Activated CD8-positive, alpha-beta memory T cell treated with anti-CD3 and anti-CD28 coated beads, Interleukin-2, amount 50 U/mL, for 4 hours (primary cell): ENCODE measurements at places on chromosomes 5 and 9.

- DNase-seq: no peak
Measured at GRCh38 chr9:89765211-89765946, 160.6 kb downstream of the GADD45G start.

GRCh38 chr5:79745255-79745654 is 55.6 kb downstream of the CMYA5 start:
- no peak for DNase-seq

DNA sequence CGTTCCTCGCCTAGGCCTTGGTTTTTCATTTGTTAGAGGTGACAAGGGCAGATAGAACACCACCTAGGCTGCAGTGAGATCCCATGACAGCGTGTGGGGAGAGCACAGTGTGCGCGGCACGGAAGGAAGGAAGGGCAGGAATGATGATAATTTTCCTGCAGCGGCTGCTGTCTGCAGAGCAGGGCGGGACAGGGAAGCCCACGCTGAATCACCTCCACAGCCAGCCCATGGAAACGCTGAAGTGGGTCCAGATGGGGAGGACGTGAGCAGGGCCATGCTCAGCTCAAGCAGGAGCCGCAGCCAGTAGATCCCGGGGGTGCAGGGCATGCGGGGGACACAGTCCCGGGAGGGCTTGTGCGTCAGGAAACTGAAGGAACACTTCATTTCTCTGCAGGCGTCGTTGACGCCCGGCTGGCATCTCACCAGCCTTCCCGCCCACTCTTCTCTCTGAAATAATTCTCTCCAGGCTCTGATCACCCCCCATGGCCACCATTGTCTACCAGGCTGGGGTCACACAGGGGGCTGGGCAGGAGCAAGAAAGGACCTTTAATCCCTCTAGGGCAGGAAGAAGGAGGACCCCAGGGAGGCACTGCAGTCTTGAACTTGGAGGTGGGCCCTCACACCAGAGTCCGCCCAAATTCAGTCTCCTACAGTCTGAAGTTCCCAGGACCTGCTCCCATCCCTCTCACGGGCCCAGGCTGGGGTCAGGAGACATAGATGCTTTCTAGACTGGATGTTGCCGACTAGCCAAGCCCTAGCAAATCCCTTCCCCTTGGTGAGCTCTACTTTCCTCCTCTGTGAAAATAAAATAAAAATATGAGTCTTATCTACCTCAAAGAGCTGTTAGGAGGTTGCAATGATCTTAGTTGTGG is 20.9 kb upstream of the SYNPO start:
- DNase-seq: no peak

DNA sequence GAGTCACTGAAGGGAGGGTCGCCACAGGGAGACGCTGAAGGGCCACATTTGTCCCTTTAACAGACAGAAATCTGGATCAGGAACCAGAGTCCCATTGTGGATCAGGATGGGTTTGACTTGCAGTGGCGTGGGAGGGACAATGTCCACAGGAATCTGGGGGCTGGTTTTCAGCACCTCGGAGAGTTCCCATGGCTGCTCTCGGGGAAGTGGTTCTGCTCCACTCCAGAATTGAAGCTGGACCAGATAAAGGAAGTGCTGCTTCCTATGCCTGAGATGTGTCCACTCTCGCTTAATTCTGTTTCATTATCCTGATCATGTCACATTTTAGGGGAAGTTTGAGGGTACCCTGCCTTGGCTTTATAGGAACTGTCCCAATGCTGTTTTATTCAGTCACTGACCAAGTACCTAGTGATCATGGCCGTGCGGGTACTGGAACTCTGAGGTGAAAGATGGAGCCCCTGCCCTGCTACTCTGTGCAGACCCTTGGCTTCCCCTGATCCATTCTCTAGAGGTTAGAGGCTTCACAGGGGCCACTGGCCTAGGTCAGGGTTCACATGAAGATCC is 28.7 kb downstream of the ENHO start:
- DNase-seq: no peak

DNA sequence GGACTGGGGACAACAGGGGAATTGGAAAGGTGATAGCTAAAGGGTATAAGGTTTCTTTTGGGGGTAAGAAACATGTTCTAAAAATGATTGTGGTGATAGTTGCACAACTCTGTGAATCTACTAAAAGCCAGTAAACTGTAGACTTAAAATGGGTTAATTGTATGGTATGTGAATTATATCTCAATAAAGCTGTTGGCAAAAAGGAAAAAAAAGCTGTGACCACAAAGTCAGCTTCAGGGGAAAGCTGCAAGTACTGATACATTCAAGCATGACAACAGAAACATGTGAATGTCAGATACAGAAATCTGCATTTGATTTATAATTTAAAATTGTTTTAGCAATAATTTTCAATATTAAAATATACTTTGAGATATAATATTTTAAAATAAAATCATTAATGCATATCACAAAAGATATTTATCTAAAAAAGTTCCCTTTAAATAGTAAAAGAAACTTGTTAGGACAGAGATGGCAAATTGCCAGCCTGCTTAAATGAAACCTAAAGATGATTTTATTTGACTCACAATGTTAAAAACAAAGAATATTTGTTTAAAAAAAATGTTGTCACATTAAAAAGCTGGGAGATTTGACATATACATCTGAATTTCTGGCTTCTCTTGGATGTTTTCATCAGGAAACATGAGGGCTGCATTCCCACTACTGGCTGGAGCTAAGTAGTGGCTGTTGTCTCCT is 66.0 kb downstream of the TBCA start:
- no peak for DNase-seq

DNA sequence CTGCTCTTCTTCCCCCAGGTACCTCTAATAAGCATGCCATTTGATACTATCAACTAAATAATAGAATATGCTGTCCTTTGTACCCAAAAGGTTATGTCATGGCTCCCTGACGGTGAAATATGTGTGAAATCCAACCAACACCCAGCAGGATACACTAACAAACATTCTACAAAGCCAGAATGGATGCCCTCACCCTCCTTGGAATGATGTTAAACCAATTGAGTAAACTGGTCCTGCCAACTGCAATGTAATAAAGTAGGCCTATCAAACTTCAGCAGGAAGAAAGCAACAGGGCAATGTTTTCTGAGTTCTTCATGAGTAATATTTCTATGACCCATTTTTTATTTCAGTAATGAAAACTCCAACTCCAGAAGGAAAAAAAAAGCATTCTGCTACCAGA is 24.9 kb downstream of the RGMB start:
- DNase-seq: no peak

DNA sequence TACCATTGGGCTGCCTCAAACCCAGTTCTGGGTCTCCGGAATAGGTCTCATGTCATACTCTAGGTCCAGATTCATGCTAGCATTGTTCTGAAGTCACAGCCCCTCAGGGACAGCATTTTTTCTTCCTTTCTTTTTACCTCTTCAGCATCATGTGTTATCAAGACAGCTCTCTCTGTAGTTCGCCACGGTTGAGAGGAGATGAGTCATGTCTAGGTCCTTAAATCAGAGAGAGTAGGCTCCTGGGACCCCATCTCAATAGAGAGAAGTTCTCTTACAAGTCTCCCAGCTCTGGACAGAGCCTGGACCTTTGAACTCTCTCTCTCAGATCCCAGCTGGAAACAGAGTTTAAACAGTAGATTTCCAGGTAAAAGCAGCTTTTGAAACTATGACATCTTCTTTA is 332.4 kb upstream of the CD180 start:
- DNase-seq: no peak

DNA sequence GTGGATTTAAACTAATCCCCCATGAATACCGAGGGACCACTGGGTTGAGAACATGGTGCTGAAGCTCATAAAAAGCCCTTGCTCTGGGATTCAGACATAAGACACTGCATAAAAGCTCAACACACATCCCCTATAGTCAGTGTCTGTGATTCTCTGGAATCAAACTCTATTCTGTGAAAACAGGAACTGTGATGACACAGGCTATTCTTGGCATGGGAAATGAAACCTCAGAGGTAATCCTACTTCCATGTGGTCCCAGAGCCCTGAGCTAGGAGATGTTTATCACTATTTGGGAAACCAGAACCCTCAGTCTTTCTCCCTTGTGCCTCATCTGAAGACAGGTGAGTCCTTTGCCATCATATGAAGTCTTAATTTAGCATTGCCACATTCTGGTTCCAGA is 135.4 kb upstream of the PRSS3 start:
- no peak for DNase-seq
